CD4-positive, alpha-beta T cell treated with Interleukin-6 at 100 ng/mL for 8 hours (primary cell): ENCODE measurements at places on chromosomes 2 and 18.

GRCh38 chr2:112584891-112585250 lies 462 bp downstream of the CHCHD5 start:
- DNase-seq, result no peak

GRCh38 chr2:223319601-223320000 lies 267.6 kb downstream of the KCNE4 start:
- DNase-seq, result no peak

GRCh38 chr2:77518311-77518710 lies 3.9 kb downstream of the LRRTM4 start:
- DNase-seq, result no peak

GRCh38 chr2:190216829-190217228 lies 102.8 kb downstream of the HIBCH start:
- no peak for DNase-seq

DNA sequence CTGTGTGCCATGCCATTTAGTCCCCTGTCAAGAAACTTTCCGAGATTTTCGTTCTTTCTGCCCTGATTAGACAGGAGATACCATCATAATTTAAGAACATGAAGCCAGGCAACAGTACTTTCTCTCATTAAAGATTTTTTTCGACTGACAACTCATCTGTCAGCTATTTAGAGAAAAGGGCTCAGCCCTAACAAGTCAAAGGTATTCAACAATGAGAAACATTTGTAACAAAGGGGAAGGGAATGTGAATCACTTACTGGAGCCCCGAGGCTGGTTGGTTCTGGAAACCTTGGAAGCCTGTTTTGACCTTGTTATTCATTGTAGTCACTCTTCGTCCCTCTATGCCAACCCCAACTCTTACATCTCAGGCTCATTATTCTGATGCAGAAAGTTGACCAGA lies 199.4 kb downstream of the SPP2 start:
- DNase-seq, result no peak

DNA sequence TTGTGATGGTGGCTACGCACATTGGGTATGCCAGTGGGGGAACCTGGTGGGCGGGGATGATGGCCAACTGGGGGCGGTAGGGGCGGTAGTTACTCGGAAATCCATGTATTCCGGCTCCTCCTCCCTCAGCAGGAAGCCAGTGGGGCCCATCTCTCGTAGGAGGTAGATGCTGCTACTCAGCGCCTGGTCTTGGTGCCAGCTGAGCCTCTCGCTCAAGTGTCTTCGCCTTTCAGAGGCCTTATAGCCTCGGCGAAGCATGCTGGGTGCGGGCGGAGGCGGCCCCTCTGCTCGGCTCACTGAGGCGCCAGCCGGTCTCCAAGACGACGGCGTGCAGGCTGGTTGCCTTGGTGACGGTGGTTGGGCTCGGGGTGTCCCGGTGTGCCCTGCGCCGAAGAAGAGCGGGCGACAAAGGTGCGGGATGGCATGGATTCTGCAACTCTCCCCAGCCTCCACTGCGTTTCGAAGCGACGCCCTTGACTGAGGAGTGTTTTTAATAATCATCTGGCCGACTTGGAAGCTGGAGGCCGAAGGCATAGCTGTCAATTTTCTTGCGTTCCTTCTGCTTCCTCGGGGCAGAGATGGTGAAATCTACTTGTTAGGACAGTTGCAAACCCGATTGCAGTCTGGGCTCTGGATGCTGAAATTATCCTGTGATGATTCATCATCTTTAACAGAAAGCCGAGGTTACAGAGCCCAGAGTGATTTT lies at the start of gene ZSWIM2:
Gene ZSWIM2 (minus strand): TSS at position 298 of the 706 bp plus-strand sequence. CDS start 40 bp downstream, at position 258.
- no peak for DNase-seq

DNA sequence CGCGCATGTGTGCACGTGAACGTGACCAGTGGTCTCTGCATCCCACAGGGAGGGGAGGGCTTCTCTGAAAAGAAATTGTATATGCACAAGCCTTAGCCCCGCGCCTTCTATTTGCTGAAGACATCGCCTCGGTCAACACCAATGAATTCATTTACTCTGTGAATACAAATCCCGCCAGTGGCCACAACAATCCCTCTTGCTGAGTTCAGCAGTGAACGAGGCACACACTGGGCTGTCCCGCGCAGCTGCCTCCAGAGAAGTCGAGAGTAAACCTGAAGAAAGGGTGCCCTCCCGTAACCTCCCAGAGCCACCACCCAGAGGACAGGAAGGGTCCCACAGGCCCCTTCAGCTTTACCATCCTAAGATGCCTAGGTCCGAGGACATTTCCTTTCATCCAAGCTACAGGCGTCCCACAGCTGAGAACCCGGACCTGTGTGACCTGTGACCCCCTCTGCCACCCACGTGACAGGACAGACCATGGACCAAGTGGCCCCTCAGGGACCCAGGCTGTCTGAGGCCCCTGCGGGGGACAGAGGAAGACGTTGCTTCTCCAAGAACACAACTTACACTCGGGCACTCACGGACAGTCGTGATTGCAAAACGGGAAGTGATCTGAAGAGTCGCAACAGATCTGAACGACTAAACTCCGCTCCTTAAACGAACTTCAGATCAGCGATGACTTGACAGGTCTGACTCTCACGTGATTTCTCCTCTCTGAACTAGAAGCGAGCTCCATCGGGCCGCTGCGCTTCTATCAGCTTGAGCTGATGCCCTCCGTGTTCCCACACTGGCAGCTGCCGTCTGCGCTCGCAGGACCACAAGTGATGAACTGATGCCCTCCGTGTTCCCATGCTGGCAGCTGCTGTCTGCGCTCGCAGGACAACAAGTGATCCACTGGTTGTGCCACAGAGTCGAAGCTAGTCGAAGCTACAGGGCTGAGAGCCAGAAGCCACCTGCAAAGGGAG lies 92.7 kb downstream of the ZNF516 start:
- no peak for DNase-seq

GRCh38 chr2:224162122-224162521 lies 123.0 kb upstream of the SERPINE2 start:
- DNase-seq, result no peak

GRCh38 chr2:45930396-45930792 lies 278.9 kb downstream of the PRKCE start:
- no peak for DNase-seq

- no peak for DNase-seq
These were observed 59.4 kb downstream of the HK2 start for GRCh38 chr2:74893332-74893731.

GRCh38 chr2:211981451-211981850 lies 557.2 kb downstream of the ERBB4 start:
- DNase-seq, result no peak

DNA sequence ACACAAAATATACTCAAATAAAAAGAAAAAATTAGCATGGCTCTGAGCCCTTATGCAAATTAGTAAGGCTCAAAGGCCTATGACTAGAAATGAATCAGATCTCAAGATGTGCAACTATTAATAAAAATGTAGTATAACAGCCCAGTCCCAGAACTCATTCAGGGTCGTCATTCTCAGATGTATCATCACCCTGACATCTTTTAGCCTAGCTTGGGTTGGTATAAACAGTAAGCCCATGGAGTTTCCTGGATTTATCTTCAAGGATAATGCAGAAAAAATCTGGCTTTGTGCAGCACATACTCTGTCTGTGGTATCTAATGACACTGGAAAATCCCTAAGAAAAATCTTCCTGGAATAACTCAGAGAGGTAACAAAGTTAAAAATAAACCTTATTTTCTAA lies 239.3 kb downstream of the ZNF385B start:
- no peak for DNase-seq

DNA sequence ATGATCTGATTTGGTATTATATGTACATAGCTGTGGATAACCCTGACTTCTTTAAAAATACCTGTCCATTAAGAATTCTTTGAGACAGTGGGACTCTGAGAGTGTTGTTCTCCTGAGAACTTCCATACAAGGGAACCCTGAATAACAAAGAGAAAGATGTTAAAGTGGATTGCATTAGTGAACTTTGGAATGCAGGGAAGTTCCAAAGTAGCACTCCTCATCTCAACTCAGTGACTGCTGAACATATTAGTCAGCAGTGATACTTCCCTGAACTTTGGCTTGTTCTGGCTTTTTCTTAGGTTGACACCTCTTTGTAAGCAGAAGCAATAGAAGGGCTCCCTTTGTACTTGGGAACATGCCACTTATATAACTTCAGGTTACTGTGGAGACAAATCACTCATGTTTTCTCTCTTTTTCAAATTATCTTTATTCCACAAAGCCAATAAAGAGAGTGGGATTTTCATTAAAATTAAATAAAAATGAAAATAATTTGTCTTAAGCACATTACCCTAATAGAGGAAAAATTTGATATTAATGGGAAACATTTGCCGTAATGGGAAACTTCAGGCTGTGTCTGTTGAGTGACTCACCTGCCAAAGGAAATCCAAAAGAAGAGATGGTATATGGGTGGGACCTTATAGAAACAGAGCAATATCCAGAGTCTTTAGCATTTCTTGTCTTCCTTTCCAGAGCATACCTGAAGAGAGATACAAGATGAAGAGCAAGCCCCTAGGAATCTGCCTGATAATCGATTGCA lies 33.3 kb downstream of the CFLAR start:
- no peak for DNase-seq

DNA sequence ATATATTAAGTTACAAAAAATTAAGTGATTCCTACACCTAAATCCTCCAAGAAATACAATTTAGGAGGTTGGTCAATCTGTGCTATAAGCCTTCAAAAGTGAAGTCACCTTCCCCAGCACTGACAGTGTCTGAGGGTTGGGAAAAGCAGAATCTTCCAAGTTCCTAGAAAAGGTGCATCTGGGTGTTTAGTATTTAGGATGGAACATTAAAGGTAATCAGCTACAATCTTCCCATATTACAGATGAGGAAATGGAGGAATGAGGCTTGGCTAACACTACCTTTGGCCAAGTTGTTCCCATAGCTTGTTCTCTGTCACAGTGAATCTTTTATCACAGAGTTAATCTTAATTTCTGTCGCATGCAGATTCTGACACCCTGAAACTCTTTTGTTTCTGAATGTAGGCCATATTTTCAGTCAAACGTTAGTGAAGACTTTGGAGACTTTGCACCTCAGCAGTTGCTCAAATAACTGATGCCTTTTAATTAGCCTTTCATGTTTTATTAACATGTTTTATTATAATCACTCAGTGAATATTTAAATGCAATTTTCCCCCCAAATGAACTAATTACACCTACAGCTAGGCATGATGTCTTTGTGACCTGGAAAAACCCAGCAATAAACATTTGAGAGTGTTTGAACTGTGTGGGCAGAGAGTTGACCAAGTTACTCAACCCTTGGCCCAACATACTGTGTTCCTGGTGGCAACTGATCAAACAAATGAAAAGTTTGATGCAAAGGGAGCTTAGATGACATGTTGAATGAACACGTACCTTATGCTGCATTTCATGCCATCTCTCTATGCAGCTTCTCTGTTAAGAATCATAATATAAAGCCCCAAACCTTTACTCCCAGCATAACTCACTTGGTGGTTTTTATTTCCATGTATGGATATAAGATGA lies 17.6 kb downstream of the FN1 start:
- DNase-seq, result no peak

GRCh38 chr2:215419769-215420470 lies 15.9 kb downstream of the FN1 start:
- no peak for DNase-seq

- DNase-seq, result no peak
These were observed at the start of gene CDH20 for GRCh38 chr18:61333271-61333745. TSS of gene CDH20 (plus strand) at chr18:61333430.

- no peak for DNase-seq
These were observed 30.6 kb downstream of the SEPTIN10 start for GRCh38 chr2:109582928-109583895.

DNA sequence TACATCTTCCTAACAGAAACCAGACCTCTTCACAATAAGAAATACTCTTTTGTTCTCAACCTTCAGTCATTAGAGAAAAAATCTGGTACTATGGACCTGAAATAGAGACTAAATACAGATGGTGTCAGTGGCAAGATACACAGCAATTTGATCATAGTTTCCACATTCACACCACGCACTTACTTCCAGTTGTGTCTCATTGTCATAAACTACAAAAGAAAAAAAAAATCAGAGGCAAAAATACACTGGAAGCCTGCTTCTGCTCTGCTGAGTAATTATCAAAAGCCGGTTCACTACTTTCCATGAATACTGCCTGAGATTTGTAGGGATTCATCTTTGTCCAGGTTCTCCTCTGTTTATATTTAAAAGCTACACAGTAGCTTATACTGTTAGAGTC lies 182.6 kb downstream of the PID1 start:
- DNase-seq, result no peak

GRCh38 chr18:32773382-32773712 lies 524 bp upstream of the KLHL14 start:
- no peak for DNase-seq

DNA sequence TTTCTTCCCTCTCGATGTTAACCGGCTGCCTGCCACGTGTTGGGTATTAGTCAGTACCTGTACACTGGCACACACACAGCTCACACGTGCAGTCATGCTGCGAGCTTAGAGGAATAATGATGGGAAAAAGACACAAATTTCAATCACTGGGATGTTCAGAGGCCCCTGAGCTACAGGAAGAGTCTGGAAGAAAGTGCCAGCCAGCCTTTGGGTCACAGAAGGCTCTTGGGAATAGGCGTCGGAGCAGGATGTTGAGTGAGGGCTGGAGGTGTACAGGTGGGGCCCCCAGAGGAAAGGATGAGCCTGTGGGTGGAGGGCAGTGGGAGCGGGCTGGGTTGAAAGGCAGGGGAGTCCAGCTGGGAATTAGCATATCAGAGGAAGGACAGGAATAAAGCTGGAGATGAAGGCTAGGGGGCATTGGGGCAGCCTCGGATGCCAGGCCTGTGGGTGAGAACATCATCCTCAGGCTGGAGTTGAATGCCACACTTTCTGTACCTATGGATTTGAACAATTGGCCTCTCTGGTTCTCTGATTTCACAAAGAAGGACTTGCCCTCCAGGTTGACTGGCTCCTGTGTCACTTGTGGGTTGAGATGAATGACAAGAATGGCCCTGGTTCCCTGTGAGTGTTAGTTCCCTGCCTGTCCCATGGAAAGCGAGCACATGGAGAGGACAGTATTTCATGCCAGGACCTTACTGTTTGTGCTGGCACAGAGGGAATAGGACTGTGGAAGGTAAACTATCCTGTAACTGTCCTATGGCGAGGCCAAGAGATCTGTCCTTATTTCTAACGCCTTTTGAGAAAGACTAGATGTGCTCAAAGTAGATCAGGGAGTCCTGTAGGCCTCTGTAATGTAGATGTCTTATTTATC lies 40.6 kb downstream of the GREB1 start:
- no peak for DNase-seq
